ENCODE measurements at places on chromosomes 3 and 15.

DNA sequence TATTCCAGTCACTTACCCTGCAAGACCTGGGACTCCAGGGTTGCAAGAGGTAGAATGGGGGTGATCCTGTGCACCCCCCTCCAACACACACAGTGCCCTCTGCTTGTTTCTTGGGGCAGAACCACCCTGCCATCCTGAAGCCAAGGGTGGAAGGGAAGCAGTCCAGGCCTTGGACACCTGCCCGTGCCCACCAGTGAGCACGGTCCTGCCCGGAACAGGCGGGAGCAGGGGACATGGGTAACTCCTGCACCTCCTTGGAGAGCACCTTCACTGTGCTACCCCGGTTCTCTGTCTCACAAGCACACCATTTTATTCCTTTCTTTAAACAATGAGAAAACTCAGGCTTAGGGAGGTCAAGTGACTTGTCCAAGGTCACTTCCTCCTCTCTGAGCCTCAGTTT, 57.0 kb downstream of the SLC6A6 start:
- DNase-seq = no peak

GRCh38 chr3:160665231-160665630, 11.7 kb upstream of the ARL14 start:
- DNase-seq = no peak

DNA sequence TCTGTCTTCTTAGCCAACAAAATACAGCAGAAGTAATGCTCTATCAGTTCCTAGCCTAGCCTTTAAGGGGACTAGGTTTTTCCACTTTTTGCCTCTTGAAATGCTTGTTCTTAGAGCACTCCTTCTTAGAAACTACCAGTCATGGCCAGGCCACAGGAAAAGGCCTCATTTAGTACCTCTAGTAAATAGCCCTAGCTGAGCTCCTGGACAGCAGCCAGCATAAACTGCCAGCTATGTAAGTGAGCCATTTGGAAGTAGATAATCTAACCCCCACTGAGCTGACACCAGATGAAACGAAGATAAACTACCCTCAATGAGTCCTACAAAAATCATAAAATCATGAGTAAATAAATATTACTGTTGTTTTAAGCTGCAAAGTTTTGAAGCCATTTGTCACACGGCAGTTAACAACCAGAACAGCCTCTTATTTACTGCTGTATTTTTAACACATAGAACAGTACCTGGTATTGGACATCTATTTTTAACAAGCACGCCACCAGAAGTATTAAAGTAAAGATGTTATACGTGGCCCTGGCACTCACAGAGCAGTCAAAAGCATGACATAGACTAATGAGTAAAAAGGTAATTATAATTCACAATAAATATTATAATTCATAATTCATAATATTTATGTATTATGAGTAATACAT, 12.0 kb downstream of the TBC1D5 start:
- no peak for DNase-seq

- no peak for DNase-seq
Observed at GRCh38 chr3:195697582-195698324, 23.0 kb upstream of the MUC20 start.

- DNase-seq = no peak
Observed at GRCh38 chr3:133588784-133589465, 15.4 kb downstream of the CDV3 start.

DNA sequence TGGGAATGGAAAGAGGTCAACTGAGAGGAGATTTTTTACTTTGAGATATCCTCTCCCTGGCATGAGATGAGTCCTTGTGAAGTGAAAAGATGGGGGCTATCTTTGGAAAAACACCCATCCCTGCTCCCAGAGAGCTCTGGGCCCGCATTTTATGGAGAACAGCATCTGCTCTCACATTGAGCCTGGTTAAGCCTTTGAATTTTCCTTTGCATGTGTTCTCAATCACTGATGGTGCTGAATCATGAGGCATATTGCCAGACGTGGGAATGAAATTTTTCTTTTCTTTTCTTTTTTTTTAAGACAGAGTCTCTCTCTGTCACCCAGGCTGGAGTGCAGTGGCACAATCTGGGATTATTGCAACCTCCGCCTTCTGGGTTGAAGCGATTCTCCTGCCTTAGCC, 24.4 kb downstream of the TMEM45A start:
- DNase-seq = no peak

DNA sequence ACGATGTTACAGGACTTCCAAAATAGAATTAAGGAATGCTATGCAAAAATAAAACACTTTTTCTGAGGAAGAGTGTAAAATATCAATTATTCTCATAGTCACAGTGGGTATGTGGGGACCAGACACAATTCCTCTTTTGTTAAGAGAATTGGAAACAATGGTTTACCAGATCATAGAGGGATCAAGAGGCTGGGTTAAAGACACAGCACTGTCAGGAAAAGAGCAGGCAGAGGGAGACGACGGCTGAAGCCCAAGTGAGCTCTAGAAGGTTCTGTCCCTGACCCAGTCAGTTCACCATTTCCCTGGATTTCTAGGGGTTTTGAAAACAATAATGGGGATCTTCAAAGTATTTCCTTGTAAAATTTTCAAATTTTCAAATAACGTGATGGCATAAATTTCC, 54.0 kb upstream of the POLR2M start:
- DNase-seq = no peak

Data from CD4-positive, alpha-beta T cell (primary cell).